ENCODE measurements at places on chromosomes 4 and X.

GRCh38 chr4:166318810-166319525 is 445.9 kb downstream of the TLL1 start:
- no peak for DNase-seq

- DNase-seq = no peak
Observed at GRCh38 chr4:81137446-81137845, 77.6 kb downstream of the PRKG2 start.

- DNase-seq = no peak
Observed at GRCh38 chrX:118761939-118762707, 34.7 kb downstream of the IL13RA1 start.

- DNase-seq = no peak
Observed at GRCh38 chr4:24514808-24515207, 69.5 kb downstream of the DHX15 start.

DNA sequence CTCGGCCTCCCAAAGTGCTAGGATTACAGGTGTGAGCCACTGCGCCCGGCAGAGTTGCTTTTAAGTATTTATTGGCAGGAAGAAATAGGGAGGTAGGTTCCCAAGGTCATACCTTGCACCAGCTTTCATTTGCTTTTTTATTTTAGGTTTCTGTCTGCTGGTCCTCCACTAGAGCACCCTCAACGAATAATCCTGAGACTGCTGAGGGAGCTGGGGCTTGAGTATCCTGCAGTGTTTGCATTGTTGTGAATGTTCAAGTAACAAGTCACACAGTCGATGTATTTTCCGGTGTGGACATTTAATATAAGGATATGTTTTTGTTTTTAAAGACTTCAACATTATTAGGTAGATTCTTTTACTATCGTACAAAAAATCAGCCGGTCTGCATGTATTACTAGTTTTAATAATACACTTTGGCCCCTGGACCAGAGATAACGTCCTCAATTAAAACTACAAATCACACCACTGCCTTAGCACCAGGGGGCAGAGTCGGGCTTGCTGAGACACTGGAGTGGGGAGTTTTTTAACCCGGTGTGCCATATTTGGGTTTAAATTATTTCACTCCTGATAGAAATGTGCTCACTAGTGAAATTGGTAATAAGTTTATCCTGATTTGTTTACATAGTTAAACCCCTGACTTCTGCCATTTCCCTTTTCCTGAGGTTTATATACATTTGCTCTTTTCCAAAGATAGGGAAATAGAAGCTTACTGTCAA is 11.6 kb downstream of the SMIM20 start:
- peak; percentile 54 for DNase-seq

- no peak for DNase-seq
Observed at GRCh38 chrX:129747533-129747932, 8.8 kb downstream of the XPNPEP2 start.

GRCh38 chr4:122826079-122826527 is 528 bp upstream of the FGF2 start:
- DNase-seq = no peak

- DNase-seq = no peak
Observed at GRCh38 chrX:138742217-138742616, 30.7 kb upstream of the FGF13 start.

GRCh38 chr4:138341739-138342415 is 99.7 kb upstream of the SLC7A11 start:
- DNase-seq = no peak

DNA sequence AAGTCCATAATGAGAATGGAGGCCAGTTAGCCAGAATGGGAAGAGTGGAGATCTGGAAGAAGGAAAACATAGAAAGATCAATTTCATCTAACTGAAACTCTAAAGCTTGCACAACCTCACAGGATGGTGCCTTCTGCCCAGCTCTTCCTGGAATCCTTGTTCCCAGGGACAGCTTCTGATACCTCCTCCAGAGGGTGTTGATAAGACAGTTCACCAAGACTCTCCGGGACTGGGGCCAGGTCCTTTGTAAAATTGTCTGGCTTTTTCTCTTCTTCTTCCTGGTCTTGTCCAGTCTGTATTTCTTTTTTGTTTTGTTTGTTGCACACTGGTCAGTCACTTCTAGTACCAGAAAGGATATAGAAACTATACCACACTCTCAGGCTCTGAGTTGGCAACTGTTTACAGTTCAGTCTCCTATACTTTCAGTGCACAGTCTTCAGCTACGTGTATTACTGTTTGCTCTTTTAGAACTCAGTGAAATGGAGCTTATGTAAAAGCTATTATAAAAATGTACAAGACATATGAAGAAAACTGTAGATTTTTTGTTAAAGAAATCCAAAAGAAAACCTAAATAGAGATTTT is 142.8 kb upstream of the RPL34 start:
- no peak for DNase-seq

DNA sequence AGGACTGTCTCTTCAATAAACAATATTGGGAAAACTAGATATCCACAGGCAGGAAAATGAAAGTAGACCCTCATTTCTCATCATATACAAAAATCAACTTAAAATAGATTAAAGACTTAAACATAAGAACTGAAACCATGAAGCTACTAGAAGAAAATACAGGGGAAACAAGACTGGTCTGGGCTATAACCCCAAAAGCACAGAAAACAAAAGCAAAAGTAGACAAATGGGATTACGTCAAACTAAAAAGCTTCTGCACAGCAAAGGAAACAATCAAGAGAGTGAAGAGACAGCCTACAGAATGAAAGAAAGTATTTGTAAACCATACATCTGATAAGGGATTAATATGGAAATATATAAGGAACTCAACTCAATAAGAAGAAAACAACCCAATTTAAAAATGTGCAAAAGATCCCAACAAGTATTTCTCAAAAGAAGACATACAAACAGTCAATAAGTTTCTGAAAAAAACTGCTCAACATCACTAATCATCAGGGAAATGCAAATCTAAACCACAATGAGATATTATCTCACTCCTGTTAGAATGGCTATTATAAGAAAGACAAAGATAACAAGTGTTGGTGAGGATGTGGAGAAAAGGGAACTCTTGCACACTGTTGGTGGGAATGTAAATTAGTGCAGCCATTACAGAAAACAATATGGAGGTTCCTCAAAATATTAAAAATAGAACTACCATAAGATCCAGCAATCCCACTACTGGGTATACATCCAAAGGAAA is 325.3 kb upstream of the RASGEF1B start:
- DNase-seq = no peak

DNA sequence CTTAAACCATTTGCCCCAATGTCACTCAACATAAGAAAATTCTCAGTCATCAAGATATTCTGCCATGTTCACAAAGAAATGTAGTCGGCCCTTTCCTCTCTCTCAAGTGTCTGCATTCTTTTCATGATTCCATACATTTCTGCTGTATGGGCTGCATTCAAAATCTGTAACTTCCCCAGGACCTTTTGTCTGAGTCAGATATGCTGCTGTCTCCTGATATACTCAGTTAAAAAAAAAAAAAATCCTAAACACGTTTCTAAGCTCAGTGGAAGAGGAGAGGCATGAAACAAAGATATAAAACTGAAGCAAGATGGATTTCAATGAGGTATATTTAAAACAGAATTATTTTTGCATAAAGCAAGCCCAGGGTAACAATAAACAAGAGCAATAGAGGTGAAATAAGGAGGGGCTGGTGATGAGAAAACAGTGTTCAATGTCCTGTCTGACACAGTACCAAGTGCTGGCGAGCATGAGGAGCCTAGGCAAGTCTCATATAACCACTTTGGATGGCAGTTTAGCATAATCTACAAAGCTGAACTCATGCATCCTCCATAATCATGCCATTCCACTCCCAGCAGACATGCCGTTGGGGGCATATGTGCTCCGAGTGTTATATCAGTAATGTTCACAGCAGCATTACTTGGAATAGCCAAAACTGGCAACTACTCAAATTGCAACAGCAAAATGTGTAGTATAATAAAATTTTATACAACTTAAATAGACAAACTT is 76.7 kb downstream of the MANBA start:
- DNase-seq = no peak

GRCh38 chr4:27048429-27049238 is 188.0 kb downstream of the STIM2 start:
- no peak for DNase-seq

GRCh38 chrX:72100824-72101351 is 30.8 kb downstream of the RTL5 start:
- no peak for DNase-seq

DNA sequence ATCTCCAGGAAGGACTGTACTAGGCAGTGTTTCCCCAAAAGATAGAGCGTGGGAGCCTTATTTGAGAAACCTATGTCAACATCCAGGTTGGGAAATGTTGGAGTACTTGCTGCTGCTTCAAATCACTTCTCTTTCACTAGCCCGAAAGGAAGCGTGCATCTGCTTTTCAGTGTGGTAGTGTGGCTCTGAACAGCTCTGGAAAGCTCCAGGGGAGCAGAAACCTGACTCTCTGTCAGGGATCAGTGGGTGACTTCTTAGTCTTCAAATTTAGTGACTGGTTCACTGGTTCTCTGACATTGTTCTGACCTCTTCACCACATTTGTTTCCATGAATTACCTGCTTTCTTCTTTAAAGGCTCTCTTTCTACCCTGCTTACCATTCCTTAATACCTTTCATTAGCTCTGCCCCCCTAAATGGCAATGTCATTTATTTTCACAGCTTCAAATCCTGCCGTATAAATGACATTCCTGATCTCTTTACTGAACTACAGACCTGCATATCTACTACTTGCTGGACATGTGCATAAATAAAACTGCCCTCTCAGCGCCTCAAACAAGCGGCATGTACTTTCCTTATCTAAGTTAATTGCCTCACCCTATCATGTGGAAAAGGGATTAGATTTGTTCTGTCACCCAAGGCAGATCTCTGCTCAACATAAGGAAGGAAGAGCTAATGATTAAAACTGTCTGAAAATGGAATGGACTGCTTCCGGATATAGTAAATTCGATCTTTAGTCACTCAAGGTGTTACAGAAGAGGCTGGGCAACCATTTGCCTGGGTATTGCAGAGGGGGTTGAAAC is 37.0 kb downstream of the DLG3 start:
- DNase-seq = no peak

GRCh38 chrX:1488141-1488540 is 35.4 kb upstream of the ASMTL start:
- DNase-seq = no peak

GRCh38 chr4:125681240-125681639 is 366.5 kb downstream of the FAT4 start:
- DNase-seq = no peak

DNA sequence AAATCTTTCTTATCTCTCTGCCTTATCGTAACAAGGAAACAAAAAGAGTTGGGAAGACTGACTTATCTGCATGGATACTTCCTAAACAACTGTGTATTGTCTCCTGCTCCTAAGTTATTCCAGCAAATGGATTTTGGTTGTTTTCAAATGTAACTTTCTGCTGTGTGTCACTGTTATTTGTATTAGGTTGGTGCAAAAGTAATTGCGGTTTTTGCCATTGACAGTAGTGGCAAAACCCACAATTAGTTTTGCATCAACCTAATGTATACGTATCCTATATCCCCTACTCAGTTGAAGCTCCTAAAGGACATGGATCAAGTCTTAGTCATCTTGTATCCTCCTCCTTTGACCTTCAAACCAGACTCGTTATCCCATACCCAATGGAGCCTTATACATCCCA is 263.4 kb upstream of the GPR101 start:
- DNase-seq = no peak

GRCh38 chr4:56786955-56787354 is 34.5 kb downstream of the SPINK2 start:
- DNase-seq = no peak
